ENCODE measurements at places on chromosomes 4 and X.

DNA sequence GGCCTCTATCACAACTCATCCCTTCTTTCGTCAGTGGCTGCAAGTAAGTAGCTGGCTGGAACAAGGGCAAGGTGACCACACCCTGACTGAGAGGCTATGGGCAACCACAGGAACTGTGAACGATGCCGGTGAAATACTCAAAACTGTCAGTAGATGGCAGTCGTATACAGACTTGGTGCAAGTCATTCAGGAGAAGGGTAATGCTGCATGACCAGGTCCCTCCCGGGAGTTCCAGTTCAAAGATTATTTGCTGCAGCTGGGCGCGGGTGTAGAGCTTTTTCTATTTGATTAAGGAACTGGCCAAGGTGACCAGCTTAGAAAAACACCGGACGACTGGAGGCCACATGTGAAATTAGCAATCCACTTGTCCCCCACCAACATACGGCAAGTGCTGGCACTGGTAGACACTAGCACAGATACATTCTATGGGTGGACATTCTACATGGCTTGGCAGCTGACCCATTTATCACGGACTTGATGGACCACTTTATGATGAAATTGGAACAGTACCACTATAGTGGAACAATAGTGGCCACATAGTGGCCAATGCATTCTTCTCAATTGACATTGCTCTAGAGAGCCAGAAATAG, 726.6 kb downstream of the TRAM1L1 start:
- DNase-seq: peak; percentile 45

- DNase-seq: no peak
Observed at GRCh38 chr4:5029447-5029846, 10.2 kb upstream of the CYTL1 start.

DNA sequence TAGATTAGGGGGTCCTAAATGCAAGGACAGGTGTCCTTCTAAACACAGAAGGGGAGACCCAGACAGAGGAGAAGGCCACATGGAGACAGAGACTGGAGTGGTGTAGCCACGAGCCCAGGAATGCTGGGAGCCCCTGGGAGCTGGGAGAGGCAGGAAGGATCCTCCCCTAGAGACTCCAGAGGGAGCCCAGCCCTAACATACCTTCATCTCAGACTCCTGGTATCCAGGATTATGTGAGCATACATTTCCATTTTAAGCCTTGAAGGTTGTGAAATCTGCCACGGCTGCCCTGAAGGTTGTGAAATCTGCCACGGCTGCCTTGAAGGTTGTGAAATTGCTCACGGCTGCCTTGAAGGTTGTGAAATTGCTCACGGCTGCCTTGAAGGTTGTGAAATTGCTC, 148.4 kb downstream of the ASMT start:
- DNase-seq: no peak

- no peak for DNase-seq
Observed at GRCh38 chr4:145720656-145721055, 40.7 kb downstream of the C4orf51 start.
